ENCODE measurements at places on chromosomes 16 and 17.

- DNase-seq: no peak
These were observed 104.6 kb downstream of the RPTOR start for GRCh38 chr17:80649200-80649644.

GRCh38 chr17:66749217-66749832, 85.6 kb upstream of the CACNG5 start:
- DNase-seq: no peak

DNA sequence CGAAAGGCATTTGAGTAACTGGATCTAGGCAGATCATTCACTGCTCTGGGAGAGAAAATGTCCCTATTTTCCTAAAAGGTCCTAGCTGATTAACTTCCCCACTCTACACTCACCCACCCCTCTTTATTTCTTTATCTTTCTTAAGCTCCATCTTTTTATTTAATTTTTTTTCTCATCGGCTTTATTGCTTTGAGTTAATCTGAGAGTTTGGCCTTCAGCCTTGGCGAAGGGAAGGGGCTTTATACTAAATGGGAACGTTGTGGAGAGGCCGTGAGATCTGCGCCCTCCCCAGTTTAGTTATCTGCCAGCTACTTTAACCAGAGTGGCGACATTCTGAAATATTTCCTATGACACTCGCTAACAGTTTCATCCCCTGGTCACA, 882 bp upstream of the TOX3 start:
- DNase-seq: no peak

DNA sequence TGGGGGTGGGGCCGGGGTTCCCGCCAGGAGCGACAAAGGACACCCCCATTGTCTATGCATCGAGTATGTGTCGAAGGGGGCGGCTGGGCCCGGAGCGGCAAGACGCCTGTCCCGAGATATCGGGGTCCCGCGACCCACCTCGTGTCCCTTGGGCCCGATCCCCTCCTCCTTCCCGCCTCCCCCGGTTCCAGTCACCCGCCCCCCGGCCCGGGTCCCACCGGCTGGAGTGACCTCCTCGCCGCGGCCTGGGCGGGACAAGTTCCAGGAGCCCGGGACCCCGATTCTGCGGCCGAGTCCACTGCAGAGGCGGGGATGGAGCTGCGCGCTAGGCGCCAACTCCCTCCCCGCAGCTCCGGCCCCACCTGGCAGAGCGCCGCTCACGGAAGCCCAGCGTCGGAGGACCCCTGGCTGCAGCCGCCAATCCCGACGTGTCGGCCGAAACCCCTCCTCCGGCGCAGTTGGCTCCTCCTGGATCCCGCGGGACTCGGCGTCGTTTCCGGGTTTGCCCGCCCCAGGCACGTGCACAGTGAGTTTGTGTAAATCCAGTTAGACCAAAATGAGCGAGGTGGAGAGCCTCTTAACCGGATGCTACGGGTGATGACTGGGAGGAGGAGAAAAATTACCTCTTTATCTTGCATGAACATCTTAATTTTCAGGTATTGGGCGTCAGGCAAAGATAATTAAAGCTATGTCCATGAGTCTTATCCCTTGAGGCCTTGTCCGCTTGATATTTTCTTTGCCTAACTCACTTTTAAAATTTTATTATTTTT, at the start of gene NMRAL1:
Gene NMRAL1, minus strand, starts transcription at position 434 of the 770 bp plus-strand sequence. CDS start 493 bp downstream, outside the sequence.
- DNase-seq: peak; percentile 49

DNA sequence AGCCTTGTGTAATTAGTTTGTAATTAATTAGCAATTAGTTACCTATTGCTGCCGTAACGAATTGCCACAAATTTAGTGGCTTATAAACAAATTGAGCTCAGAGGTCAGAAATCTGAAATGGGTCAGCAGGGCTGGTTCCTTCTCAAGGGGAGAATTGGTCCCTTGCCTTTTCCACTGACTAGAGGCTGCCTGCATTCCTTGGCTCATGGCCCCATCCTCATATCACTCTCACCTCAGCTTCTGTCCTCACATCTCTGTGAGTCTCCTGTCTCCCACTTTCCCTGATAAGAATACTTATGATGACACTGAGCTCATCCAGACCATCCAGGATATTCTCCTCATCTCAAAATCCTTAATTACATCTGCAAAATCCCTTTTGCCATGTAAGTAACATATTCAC, 31.0 kb upstream of the NGFR start:
- no peak for DNase-seq

GRCh38 chr17:49580981-49581647, 5.4 kb downstream of the NXPH3 start:
- DNase-seq: no peak

- DNase-seq: no peak
These were observed 305.7 kb downstream of the RBFOX1 start for GRCh38 chr16:7638306-7638705.

DNA sequence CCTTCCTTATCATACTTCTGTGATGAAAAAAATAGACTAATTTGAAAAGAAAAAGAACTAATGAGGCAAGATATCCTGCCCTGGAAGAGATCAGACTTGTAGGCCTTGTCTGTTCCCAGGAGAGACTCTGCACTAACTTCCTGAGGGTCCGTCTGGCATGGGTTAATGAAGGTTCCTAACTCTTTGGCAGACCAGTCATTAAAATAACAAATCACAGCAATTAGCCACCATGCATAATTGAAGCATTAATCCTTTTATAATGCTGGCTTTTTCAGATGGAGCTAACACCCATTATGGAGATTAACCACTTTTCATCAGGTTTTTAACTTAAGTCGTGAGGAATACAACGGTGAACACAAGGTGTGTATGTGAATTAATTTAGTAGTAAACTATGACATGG, 10.4 kb upstream of the KRT10 start:
- no peak for DNase-seq

GRCh38 chr16:892536-893255, 78.1 kb downstream of the LMF1 start:
- no peak for DNase-seq

- DNase-seq: no peak
These were observed 133.7 kb upstream of the CDC42EP4 start for GRCh38 chr17:73445466-73445865.

GRCh38 chr17:42129109-42129837, 6.7 kb downstream of the HSPB9 start:
- DNase-seq: no peak

DNA sequence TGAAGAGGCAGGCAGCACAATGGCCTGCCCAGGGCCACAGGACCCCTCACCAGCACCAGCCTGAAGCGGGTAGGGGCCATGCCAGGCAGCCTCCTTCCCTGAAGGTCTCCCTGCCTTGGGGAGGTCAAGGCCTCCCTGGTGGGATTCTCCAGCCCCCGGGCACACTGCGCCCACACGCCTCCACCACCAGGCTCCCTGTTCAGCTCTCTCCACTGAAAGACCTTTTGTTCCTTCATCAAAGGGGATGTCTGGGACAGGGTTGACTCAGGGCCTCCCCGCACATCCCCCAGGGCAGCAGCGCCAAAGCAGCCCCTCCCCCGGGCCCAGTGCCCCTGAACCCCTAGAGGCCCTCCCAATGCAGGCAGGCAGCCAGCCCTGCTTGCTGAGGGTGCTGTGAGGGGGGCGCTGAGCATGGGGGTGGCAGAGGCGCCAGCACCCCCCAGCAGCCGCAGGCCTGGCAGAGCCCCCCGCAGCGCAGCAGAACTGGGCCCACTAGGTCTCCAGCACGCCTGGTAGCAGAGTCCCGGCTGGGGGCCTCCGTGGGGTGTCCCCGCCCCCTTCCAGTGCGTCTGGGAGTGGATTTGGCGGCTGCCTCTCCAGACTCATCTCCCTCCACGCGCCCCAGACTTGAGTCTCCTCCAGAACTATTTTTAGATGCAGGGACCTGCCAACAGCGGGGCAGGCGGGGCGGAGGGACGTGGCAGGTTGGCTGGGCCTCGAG, 13.1 kb downstream of the BCAR1 start:
- peak; percentile 74 for DNase-seq

DNA sequence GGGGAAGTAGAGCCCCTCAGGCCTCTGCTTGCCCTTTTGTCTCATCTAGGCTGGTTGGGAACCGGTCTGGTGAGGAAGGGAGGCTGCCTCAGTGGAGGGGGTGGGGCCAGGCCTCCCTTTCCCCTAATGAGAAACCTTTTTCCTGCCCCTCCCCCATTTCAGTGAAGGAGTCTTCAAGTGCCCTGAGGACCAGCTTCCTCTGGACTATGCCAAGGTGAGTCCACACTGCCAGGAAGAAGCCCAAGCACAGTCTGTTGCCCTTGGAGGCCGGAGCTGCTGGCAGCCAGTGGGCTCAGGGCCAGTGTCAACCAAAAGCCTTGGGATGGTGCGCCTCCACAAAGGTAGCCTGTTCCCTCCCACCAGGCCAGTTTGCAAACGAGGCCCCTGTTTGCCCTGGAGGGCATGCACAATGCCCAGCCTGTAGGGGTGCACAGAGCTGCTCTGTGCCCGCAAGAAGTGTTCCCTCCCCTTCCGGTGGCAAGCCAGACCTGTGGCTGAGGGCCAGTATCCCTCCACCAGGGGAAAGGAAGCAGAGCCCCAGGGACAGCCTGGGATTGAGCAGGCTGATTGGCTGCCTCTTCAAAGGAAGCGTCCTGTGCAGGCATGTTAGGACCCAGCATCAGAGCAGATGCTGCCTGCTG, 3.4 kb downstream of the TRAF4 start:
- no peak for DNase-seq

DNA sequence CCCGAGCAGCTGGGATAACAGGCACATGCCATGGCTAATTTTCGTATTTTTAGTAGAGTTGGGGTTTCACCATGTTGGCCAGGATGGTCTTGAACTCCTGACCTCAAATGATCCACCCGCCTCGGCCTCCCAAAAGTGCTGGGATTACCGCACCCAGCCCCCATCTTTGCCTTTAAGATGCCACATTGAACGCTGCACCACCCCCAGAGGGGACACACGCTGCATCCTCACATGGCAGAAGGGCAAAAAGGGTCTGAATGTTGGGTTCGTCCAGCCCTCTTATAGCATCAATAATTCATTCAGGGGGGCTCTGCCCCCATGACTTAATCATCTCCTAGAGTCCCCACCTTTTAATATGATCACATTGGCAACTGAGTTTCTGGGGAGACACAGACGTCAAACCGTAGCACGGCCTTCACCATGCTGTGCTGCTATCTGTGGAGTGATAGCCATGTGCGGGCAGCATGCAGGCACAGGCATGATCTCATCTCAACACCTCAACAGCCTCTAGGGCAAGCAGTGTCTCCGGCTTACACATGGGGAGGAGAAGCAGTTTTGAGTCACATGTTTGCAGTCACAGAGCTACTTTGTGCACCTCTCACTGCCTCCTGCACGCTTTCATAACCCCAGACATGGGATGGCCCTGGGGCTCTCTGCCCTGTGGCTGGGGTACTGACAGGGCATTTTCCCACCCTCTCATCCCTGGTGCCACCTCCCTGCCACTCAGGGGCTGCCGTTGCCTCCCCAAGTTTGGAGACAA, 30.0 kb downstream of the IL21R start:
- no peak for DNase-seq

DNA sequence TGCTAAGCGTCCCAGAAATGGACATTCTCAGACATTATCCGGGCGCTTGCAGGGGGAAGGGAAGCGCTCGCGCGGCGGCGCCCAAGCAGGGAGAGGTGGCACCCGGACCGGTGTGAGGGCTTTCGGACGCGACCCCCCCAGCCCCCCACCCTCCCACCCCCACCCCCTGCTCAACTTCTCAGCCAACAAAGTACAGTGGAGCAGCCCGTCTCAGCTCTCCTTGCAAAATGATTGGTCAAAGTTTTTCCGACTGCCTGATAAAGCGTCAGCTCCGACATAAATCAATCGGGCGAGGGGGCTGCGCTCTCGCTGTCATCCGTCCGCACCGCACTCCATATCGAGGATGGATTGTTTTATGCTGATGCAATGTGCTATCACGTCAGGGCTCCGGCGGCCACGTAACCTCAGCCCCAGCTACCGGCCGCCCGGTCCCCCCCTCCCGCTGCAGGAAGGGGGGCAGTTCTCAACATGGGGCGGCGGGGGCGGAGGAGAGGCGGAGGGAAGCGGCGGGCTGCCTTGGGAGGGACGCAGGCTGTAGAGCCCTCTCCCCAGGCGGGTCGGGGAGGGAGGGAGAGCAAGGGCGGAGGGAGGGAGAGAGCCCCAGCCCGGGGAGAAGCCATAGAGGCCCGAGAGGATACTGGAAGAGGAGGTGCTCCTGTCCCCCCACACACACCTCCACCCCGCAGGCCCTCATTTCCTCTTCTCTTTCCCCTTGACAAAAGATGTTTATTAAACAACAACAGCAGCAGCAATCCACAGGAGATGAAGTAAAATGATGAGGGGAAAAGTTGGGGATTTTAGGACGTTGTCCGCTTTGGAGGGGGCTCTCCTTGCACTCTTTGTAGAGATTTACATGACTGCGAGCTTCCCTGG, at the start of gene HOXB9:
Gene HOXB9, minus strand, starts transcription at position 114 of the 873 bp plus-strand sequence. Its CDS starts 89 bp downstream, at position 25.
- DNase-seq: no peak

DNA sequence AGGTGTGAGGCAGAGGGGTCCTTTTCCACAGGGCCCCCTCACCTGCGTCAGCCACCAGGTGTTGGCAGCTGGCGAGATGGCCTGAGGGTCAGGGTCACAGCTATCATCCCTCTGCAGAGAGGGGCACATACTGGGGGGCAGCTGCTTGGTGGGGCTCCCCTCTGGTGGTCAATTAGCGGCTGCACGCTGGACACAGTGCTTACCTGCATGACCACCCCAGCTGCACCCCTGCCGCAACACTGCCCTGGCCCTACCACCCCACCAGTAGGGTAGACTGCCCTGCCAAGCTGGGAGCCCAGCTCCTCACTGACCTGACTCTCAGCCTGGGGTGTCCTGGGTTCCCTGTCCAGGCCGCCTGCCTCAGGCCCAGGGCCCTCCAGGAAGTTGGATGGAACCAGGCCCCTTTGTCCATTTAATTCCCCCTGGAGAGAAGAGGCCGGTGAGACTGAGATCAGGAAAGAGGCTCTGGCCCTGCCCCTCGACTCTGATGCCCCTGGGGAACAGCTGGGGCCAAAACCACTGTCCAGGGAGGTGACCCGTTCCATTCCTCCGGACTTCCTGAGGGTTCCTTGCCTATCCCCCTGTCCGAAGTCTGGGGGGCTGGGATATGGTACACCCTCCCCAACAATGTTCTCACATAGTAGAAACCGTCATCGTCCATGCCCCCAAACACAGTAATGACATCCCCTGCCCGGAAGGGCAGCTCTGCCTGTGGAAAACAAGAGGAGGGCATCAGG, 23.7 kb downstream of the TSPOAP1 start:
- no peak for DNase-seq

GRCh38 chr17:50180111-50180510, 14.3 kb downstream of the SGCA start:
- DNase-seq: no peak

GRCh38 chr16:17407321-17407720, 63.4 kb downstream of the XYLT1 start:
- no peak for DNase-seq

GRCh38 chr17:76695059-76695831, 15.5 kb downstream of the MXRA7 start:
- no peak for DNase-seq

- no peak for DNase-seq
These were observed 101.6 kb upstream of the TOB1 start for GRCh38 chr17:50967795-50968194.

Measured in GM04503 (cell line).